ENCODE measurements at places on chromosomes 11 and 22.

- DNase-seq = no peak
These were observed 1027.7 kb upstream of the CCDC90B start for GRCh38 chr11:84313830-84314359.

- DNase-seq = no peak
These were observed 18.1 kb upstream of the RDX start for GRCh38 chr11:110314366-110315095.

DNA sequence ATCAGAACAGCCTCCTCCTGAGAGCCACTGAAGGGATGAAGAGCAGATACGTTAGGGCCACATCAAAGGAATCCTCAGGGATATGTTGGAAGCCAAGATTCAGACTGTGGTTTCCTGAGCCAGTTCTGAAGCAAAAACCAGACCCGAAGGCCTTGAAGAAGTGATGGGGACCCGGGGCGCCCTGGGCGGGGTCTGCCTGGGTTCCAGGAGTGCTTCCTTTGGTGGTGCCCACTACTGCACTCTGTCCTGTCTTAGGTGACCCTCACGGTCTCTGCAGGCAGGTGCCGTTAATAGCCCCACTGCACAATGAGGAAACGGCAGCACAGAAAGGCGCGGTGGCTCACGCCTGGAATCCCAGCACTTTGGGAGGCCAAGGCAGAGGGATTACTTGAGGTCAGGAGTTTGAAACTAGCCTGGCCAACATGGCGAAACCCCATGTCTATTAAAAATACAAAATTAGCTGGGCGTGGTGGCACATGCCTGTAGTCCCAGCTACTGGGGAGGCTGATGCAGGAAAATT lies 12.9 kb upstream of the SH3BP1 start:
- DNase-seq = no peak

- no peak for DNase-seq
These were observed 11.1 kb downstream of the YAP1 start for GRCh38 chr11:102121329-102121728.

GRCh38 chr11:46889689-46890475 lies 28.5 kb downstream of the LRP4 start:
- peak; percentile 81 for DNase-seq

DNA sequence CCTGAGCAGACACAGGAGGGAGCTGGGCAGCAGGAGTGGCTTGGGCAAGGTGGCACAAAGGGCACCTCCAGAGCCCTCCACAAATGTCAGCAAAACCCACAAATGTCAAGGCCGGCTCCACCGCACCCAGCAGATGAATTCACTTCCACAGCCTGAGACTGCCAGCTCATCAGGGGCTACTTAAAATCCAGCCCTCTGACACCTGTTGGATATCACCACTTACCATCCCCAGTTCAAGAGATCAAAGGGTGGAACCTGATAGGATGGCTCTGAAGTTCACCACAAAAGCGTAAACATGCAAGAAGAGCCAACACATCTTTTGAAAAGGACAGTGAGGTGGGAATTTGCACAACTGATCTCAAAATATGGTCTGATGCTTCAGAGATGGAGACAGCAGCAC lies 168.6 kb upstream of the GRK3 start:
- no peak for DNase-seq

DNA sequence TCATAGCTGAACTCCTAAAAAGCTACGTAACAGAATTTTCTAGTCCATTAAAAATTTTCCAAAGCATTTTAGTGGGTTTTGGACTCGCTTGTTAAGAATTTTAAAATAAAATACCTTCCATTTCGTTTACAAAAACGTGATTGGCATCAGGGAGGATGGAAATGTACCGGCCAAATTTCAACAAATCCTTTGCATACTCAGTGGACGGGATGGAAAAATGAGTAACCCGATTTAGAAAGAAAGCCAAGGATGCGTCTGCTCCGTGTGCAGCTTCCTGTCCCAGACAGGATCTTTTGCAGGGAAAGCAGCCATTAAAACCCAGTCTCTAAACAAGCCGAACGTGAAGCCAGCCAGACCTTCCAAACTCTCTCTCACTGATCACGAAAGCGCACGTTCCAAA lies 15.6 kb downstream of the TMEM184B start:
- DNase-seq = no peak

DNA sequence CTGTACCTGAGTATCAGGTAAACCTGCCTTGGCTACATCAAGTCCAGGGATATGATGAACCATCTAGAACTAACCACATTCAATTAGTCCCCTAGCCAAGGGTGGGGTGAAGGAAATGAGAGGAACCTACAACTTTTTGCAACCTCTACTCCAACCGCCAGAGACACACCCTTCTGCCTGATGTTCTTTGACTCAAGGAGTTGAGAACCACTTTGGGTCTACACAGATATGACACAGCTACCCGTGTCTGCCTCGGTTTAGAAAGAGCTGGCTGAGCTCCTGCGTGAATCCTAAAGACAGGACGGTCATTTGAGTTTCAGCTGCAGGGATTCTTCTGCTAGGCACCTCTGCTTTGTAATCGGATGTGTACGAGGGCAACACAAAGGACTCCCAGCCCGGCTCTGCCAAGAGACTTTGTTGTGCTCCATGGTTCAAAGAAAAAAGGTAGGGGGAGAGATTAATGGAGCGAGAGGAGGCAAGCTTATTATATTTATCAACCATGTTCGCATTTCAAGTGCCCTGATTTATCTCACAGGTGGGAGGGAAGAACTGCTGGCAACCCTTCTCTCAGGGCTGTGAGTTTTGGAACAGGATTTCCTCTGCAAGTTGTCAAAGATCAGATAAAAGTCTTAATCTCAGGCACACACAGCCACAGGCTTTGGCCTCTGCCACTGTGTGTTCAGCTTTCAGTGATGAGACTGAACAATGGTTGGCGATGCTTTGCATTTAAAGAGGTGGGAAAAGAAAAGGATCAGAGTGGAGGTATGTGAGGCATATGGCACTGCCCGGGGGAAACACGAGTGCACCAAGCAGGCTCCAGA lies 35.1 kb downstream of the FLI1 start:
- no peak for DNase-seq

- DNase-seq = no peak
These were observed 6.6 kb downstream of the CSDC2 start for GRCh38 chr22:41567512-41567768.

DNA sequence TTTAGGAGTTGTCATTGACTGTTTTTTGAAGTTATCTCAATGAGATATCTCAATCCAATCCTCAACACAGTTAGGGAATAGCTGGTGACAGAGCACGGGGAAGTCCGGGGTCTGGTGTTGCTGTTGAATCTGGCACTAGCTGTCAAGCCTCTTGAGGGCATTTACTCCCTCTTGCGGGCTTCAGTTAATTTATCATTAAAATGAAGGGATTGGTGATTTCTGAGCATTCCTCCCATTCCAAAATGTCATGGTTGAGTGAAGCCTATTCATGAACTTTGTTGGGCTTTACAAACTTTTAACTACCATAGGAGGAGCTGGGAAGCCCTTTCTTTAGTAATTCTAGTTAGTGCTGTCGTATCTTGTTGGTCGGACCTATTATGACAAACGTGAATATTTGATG lies 40.2 kb downstream of the UVRAG start:
- DNase-seq = no peak

DNA sequence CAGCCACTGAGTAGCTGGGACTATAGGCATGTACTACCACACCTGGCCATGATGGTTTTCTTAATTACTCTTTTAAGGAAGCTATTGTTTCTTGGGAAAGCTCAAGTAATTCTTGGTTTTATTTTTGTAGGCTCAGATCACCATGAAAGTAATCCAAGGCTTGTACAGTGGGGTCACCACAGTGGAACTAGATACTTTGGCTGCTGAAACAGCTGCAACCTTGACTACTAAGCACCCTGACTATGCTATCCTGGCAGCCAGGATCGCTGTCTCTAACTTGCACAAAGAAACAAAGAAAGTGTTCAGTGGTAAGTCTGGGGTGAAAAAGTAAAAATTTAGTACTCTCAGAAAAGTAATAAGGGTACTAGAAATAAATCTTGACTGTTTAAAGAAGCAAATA lies 11.3 kb downstream of the RRM1 start:
- DNase-seq = no peak

GRCh38 chr11:128551058-128551457 lies 36.3 kb downstream of the ETS1 start:
- DNase-seq = no peak

DNA sequence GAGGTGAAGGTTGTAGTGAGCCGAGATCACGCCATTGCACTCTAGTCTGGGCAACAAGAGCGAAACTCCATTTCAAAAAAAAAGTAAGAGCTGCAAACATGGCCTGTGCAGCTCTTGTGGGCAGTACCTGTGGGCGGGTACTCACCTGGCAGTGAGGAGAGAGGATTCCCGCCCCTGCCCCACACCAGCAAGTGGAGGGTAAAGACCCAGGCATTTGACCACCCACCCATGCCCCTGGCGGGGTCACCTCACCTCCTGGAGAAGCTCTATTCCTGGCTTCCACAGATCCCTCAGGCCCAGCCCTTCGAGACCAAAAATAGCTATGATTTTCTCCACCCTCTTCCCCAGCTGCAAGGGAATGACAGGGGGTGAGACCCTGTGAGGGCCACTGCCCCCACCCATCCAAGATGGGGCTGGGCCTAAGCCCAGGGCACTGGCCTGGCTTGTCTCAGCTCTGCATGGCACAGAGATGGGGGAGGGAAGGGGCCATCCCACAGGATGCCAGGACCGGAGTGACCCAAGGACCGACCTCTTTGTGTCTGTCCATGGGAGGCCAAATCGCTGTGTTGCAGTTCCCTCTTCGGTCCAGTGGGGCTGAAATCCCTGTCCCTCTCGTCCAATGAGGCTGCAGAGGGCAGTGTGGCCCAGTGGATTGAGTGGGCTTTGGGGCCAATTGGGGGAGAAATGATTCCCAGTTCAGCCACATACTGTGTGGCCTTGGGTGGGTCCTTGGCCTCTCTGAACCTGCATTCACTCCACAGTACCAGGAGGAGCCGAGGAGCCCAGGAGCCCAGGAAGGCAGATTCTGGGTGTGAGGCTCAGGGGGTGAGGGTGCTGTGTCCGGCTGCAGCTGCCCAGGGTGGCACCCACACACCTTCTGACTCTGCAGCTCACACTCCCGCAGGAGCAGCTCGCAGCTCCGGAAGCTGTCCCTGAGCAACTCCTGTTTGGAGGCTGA lies 14.6 kb downstream of the SEC14L6 start:
- no peak for DNase-seq

DNA sequence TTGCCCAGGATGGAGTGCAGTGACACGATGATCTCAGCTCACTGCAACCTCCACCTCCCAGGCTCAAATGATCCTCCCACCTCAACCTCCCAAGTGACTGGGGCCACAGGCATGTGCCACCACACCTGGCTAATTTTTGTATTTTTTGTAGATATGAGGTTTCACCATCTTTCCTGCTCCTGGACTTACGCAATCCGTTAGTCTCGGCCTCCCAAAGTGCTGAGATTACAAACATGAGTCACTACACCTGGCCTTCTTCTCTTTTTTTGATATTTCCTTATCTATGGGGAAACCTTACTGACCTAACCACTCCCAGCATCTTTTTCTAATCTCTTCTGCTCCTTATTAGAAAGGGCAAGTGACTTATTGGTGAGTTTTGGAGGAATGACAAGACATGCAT lies 121.7 kb upstream of the CHORDC1 start:
- DNase-seq = no peak

DNA sequence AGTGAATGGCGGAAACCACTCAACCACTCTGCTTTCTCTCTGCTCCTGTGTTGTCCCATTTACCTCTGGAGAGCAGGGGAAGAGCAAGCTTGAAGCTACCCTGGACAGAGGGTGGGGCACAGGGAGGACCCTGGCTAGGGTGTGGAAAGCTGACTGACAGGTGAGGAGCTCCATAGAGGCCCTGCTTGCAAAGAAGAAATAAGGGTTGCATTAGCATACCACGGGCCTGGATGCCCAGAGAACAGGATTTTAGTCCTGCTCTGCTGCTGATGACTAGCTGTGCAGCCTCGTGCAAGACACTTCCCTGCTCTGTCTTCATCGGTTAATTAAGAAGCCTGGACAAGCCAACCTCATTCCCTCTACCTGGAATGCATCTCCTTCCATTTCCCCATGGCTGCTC lies 135.0 kb downstream of the BUD13 start:
- DNase-seq = no peak

GRCh38 chr22:38030311-38031133 lies 26.7 kb upstream of the PICK1 start:
- DNase-seq = no peak

GRCh38 chr11:58905011-58905720 lies 34.1 kb upstream of the GLYATL1 start:
- no peak for DNase-seq
